ENCODE measurements at places on chromosomes 2 and 18.

- DNase-seq, result no peak
These were observed 99.0 kb upstream of the CTDP1 start for GRCh38 chr18:79580498-79581171.

GRCh38 chr2:72794572-72794971 is 31.3 kb downstream of the EXOC6B start:
- no peak for DNase-seq

GRCh38 chr2:82109418-82109817 is 1804.9 kb upstream of the LRRTM1 start:
- DNase-seq, result no peak

DNA sequence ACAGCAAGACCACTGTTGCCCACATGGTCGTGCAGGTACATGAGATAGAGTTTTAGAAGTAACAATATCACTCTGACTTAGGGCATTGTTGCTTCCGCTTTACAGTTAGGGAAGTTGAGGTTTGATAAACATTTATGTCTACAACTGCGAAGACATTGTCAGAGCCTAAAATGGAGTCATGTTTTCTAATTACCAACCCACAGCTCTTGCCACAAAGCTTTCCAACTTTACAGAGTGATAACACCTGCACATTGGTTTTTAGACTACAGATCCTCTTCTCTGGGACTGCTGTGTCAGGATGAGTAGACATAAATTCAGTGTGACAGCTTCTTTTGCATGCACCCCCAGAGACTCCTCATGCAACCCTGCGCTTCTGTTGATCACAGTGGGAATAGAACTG is 119.0 kb downstream of the FEZ2 start:
- DNase-seq, result no peak

All from DMS 273 treated with DMSO at 0.1 percent for 48 hours (cell line).